ENCODE measurements at places on chromosomes 3 and 15.

GRCh38 chr3:23829242-23829934 lies 23.6 kb downstream of the UBE2E1 start:
- no peaks in the 10 kb centered on the region for H3K27me3 ChIP-seq
- H3K4me1 ChIP-seq: peaks cover 55% of the 10 kb centered on the region
- H3K36me3 ChIP-seq: no peaks in the 10 kb centered on the region
- no peak for DNase-seq
- H3K4me3 ChIP-seq: no peak overlapping the region

- H3K27me3 ChIP-seq: no peaks in the 10 kb centered on the region
- H3K36me3 ChIP-seq: peaks cover 5% of the 10 kb centered on the region
- no peak overlapping the region for H3K4me3 ChIP-seq
- no peaks in the 10 kb centered on the region for H3K4me1 ChIP-seq
- DNase-seq: peak; percentile 31
- no peak overlapping the region for H3K27ac ChIP-seq
Measured at GRCh38 chr3:51703068-51703760, 3.7 kb upstream of the GRM2 start.

DNA sequence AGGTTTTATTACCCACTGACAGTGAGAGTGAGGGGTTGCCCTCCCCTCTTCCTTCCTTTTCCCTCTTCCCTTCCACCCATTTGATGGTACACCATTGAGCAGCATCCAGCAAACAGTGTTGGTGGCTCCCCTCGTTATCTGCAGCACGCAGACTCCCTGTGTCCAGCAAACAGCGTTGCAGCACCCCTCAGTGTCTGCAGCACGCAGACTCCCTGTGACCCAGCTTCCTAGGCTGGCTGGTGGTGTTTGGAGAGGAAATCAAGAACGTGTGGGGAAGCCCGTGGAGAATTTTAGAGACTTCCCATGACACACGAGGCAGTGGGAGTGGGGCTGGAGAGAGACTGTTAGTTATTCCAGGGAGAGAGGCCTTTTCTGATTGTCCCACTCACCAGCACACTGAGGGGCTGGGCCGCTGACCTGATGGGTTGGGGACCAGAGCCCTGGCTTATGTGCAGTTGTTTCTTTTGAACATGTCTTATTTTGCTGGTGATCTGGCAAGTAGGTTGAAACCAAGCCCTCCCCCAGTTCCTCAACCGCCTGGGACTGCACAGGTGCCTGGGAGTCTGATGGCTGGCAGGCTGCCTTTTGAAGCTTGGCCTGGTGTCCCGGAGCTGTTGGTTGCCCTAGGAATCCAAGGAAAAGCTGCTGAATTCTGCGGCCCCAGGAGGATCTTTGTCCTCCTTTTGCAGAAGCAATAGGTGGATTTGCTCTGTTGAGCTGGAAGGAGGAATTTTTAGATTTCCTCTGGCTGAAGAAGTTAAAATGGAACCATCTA lies 19.0 kb downstream of the APBA2 start:
- H3K27me3 ChIP-seq: peaks cover 9% of the 10 kb centered on the region
- no peak overlapping the region for H3K27ac ChIP-seq
- no peak for DNase-seq
- H3K4me1 ChIP-seq: no peaks in the 10 kb centered on the region
- H3K4me3 ChIP-seq: no peak overlapping the region
- H3K36me3 ChIP-seq: no peaks in the 10 kb centered on the region

DNA sequence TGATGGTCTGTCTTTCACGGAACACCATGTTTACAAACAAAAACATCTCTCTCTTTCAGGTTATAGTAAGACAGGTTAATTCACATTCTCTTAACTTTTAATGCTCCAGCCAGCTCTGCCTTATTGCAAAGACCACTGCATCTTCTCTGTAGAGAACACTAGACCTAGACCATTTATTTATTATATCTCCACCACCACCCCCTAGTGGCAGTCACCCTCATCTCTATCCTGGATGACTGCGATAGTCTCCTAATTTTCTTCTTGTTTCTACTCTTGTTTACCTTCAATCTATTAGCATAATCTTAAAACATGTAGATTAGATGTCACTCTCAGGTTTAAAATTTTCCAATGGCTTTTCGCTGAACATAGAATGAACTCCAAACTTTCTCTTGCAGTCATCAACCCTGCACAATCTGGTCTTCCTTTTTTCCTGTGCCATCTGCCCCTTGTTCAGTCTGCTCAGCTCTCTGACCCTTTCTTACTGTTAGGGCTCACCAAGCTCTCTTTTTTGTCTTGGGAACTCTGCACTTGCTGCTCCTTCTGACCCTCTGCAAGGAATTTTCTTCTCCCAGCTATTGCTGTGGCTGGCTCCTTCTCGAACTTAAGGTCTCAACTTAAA lies 155.6 kb downstream of the SQOR start:
- H3K4me1 ChIP-seq: no peaks in the 10 kb centered on the region

- no peak overlapping the region for H3K27ac ChIP-seq
- H3K4me1 ChIP-seq: no peaks in the 10 kb centered on the region
- DNase-seq: no peak
Measured at GRCh38 chr3:36011791-36012190, 368.5 kb upstream of the STAC start.

- DNase-seq: no peak
- no peaks in the 10 kb centered on the region for H3K4me1 ChIP-seq
- H3K27ac ChIP-seq: no peak overlapping the region
- H3K36me3 ChIP-seq: no peaks in the 10 kb centered on the region
- H3K27me3 ChIP-seq: no peaks in the 10 kb centered on the region
- no peak overlapping the region for H3K4me3 ChIP-seq
Measured at GRCh38 chr15:85555875-85556617, 175.6 kb downstream of the AKAP13 start.

- H3K36me3 ChIP-seq: no peaks in the 10 kb centered on the region
- H3K27ac ChIP-seq: peak overlapping the region; percentile 82
- DNase-seq: no peak
- H3K27me3 ChIP-seq: no peaks in the 10 kb centered on the region
Measured at GRCh38 chr15:90062462-90062932, 39.8 kb downstream of the IDH2 start.

GRCh38 chr15:28990390-28990789 lies 104.6 kb downstream of the APBA2 start:
- no peaks in the 10 kb centered on the region for H3K27me3 ChIP-seq
- no peak overlapping the region for H3K4me3 ChIP-seq

GRCh38 chr15:86080302-86080701 lies 631 bp downstream of the AGBL1 start:
- peaks cover 52% of the 10 kb centered on the region for H3K4me1 ChIP-seq
- H3K27ac ChIP-seq: peak overlapping the region; percentile 74
- no peaks in the 10 kb centered on the region for H3K36me3 ChIP-seq
- peak overlapping the region; percentile 45 for H3K4me3 ChIP-seq

GRCh38 chr3:20346916-20347315 lies 160.9 kb upstream of the SGO1 start:
- H3K4me1 ChIP-seq: no peaks in the 10 kb centered on the region
- H3K36me3 ChIP-seq: no peaks in the 10 kb centered on the region
- no peak for DNase-seq
- no peak overlapping the region for H3K27ac ChIP-seq
- H3K4me3 ChIP-seq: no peak overlapping the region

GRCh38 chr3:40602778-40603385 lies 78.1 kb downstream of the ZNF621 start:
- no peak overlapping the region for H3K27ac ChIP-seq
- H3K4me1 ChIP-seq: no peaks in the 10 kb centered on the region
- DNase-seq: no peak
- H3K4me3 ChIP-seq: no peak overlapping the region
- H3K36me3 ChIP-seq: no peaks in the 10 kb centered on the region
- no peaks in the 10 kb centered on the region for H3K27me3 ChIP-seq

GRCh38 chr15:57272771-57273357 lies 103.4 kb upstream of the CGNL1 start:
- H3K4me3 ChIP-seq: no peak overlapping the region
- peaks cover 36% of the 10 kb centered on the region for H3K36me3 ChIP-seq
- no peak overlapping the region for H3K27ac ChIP-seq
- H3K4me1 ChIP-seq: no peaks in the 10 kb centered on the region
- no peak for DNase-seq

GRCh38 chr3:30989276-30990030 lies 95.0 kb upstream of the GADL1 start:
- H3K27me3 ChIP-seq: no peaks in the 10 kb centered on the region
- no peak overlapping the region for H3K4me3 ChIP-seq
- no peaks in the 10 kb centered on the region for H3K36me3 ChIP-seq
- H3K4me1 ChIP-seq: no peaks in the 10 kb centered on the region

DNA sequence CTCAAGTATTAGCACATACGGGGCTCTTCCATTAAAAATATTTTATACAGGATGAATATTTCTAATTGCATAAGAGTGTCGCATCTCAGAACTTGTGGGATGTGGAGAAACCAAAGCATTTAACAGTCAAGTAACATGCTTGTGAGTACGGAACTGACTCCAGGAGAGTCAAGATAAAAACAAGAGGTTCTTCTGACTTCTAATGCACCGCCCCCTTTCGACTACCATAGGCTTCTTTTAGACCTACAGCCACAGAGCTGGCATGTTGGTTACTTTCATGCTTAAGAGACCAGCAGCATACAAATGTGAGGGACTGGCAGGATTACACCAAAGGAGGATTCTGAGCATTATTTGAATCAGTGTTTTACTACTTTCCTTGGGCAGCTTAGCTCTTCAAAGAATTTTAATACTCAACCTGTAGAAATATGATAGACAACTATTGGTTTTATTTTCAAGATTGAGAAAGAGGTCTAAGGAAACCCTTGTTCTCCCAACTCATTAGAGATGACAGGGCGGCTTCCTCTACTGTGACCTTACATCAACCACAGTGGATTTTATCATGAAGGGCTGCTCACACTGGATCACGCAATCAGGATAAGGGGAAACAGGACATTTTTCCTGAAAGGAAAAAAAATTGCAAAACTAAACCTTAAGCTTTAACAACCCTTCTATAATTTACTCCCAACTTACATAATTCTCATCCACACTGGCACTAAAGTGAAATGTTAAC lies 14.0 kb downstream of the ETV5 start:
- H3K36me3 ChIP-seq: no peaks in the 10 kb centered on the region
- no peaks in the 10 kb centered on the region for H3K27me3 ChIP-seq
- H3K4me1 ChIP-seq: peaks cover 41% of the 10 kb centered on the region
- DNase-seq: no peak
- no peak overlapping the region for H3K4me3 ChIP-seq
- H3K27ac ChIP-seq: no peak overlapping the region

GRCh38 chr3:97417-98258 lies 98.9 kb upstream of the CHL1 start:
- no peak for DNase-seq
- no peaks in the 10 kb centered on the region for H3K36me3 ChIP-seq
- H3K27ac ChIP-seq: no peak overlapping the region
- no peaks in the 10 kb centered on the region for H3K27me3 ChIP-seq

DNA sequence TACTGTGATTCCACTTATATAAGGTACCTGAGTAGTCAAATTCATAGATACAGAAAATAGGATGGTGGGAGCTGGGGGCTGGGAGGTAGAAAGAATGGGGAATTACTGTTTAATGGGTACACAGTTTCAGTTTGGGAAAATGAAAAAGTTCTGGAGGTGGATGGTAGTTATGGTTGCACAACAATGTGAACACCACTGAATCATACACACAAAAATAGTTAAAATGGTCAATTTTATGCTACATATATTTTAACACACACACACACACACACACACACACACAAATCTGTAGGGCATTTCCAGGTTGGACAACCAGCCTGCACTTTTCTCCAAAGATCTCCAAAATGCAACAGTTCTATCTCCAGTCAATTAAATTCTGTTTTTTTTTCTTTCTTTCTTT lies 1.4 kb downstream of the CCDC32 start:
- peaks cover 27% of the 10 kb centered on the region for H3K4me1 ChIP-seq
- H3K36me3 ChIP-seq: peaks cover 26% of the 10 kb centered on the region
- H3K27me3 ChIP-seq: no peaks in the 10 kb centered on the region
- DNase-seq: no peak
- H3K27ac ChIP-seq: peak overlapping the region; percentile 98

Data from psoas muscle (tissue), 8 donors.